ENCODE measurements at places on chromosomes 2 and 18. TPM values are rescaled to one million over a fixed set of nuclear protein-coding genes. Genes with fewer than 3 reads are reported as not detected.
A peak's percentile ranks its signal among the peaks of the same experiment; 100 is the strongest.

GRCh38 chr2:85662899-85663593 is 5.0 kb downstream of the SFTPB start:
- DNase-seq = peak; percentile 97

GRCh38 chr2:12341215-12341614 is 375.5 kb upstream of the TRIB2 start:
- no peak for DNase-seq

DNA sequence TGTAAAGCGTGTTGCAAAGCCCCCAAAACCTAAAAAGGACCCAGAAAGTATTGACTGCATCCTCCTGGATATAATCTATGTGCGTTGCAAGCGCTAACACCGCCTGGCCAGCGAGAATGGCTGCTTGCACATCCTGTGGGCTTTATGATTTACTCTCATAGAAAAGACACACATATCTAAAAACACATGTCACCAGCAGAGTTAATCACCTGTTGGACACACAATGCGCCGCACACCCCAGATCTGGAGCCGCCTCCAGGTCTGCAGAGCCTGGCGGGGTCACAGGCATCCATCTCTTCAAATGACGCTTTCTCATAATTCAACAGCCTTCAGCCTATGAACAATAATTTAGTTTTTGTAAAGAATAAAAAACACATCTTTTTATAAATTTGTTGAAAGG is 186.5 kb downstream of the RTP5 start:
- DNase-seq = no peak

- no peak for DNase-seq
Measured at GRCh38 chr18:13549880-13550232, 176.5 kb downstream of the FAM210A start.

- peak; percentile 64 for DNase-seq
Measured at GRCh38 chr2:158024288-158024898, 77.3 kb upstream of the UPP2 start.

- no peak for DNase-seq
Measured at GRCh38 chr18:55610506-55610905, 22.5 kb upstream of the TCF4 start.

DNA sequence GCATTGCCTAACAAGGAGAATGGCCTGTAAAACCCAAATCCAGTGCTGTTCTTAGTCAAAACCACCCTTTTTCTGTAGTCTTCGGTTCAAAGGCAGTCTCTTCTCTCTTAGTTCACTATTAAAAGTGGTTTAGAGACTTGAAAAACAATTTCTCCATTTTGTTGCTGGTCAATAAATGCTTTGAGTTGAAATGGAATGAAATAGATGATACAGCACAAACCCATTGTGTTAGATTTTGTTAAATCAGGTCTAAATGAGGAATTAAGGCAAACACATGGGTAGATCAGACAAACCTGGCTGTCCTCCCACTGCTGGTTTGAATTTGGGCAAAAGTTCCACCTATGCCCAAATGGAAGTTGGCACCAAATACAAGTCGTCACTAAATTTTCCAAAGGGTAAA is 150.1 kb upstream of the SERTAD2 start:
- no peak for DNase-seq

DNA sequence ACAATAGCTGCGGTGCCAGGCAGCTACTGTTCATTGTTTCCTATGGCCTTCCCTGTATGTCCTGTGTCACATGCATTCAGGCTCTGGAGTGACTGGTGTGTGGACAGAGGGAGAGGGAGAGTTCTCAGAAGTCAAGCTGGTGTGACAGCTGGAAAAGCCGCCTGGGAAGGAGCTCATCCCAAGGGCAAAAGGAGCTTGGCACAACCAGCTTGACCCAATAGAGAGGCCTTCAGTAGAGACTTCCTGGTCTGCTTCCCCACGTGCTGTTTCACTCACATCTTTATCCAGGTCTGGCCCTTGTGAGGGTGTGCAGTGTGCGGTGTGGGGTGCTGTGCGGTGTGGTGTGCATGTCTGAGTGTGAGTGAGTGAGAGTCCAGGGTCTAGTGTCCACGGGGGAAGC is 11.1 kb upstream of the NT5DC4 start:
- DNase-seq = no peak

GRCh38 chr2:96556441-96557330 is 20.1 kb downstream of the ARID5A start:
- peak; percentile 90 for DNase-seq

- peak; percentile 88 for DNase-seq
Measured at GRCh38 chr2:119248311-119248710, 24.7 kb downstream of the STEAP3 start.

GRCh38 chr2:178208817-178209216 is 14.5 kb downstream of the OSBPL6 start:
- no peak for DNase-seq

DNA sequence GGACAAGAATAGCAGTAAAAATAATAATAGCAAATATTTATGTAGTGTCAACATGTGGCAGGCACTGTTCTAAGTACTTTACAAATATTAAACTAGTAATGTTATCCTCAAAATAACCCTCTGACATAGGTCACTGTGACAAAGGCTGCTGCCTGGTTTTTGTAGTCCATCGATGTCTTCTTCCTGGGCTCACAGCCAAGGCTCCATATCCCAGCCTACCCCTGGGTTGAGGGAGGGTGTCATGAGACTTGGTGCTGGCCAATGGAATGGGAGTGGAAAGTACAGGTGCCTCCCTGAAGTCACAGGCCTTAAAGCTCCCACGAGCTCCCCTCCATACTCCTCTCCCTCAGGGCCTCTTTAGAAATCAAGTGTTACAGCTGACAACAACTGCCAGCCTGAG is 159.3 kb downstream of the CYRIA start:
- no peak for DNase-seq

DNA sequence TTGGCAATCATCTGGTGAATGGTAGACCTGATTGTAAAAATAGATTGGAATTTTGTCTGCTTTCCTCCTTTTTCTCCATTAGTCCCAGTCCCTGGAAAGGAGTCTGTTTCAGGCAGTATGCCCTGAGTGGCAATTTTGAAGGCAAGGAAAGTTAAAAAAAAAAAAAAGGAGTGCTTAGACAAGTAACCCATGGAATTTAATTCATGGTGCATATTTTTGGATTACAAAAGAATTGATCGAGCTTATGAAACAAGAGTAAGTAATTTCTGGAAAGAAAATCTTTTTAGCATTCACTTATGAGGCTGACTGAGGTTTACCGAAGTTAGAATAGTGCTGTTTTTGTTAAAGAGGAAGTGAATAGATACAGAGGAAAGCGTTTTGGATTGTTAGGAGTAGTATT is 29.4 kb upstream of the TMEM178A start:
- DNase-seq = no peak

GRCh38 chr2:186129767-186130581 is 356.1 kb upstream of the ZC3H15 start:
- DNase-seq = peak; percentile 59

GPN1 gene
- 28.6 TPM for total RNA-seq

KCNIP3 gene
- total RNA-seq = 15.6 TPM

FAM110C gene
- 8.3 TPM for total RNA-seq

ERBB4 gene
- not detected for total RNA-seq

BOLL gene
- total RNA-seq = not detected

ANKRD36C gene
- total RNA-seq = 14.5 TPM

DCDC2C gene
- total RNA-seq = not detected

RAB6C gene
- not detected for total RNA-seq

TUBA3E gene
- not detected for total RNA-seq
